NCI-H1105 treated with DMSO at 0.1 percent for 48 hours (cell line): ENCODE measurements at places on chromosomes 2 and 18.
A peak's percentile ranks its signal among the peaks of the same experiment; 100 is the strongest.

- DNase-seq, result no peak
These were observed 2.6 kb downstream of the KDM3A start for GRCh38 chr2:86443631-86444350.

DNA sequence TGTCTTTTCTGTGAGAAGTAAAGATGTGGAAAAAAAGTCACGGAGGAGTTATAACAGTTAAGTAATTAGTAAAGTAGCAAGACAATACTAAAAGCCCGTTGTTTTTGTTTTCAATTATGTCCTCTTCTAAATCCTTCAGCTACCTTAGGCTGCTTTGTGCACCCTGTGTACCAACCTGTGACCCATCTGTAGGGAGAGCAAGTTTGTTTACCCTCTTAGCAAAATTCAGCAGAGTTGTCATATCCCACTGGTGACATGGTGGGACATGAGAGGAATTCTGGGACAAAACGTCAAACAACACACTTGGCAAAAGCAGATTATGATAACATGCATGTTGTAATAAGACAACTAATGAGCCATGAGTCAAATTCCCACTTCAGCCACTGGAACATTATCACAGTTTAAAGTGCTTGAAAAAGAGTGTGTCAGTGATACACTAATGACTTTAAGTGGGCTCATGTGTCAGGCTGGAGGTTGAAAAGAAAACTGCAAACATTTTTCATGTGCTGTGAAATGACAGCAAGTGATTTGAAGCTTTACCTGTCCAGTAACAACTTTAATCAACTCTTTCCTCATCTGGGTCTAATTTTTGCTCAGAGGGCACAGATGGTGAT is 392.8 kb upstream of the ACVR2A start:
- DNase-seq, result no peak

DNA sequence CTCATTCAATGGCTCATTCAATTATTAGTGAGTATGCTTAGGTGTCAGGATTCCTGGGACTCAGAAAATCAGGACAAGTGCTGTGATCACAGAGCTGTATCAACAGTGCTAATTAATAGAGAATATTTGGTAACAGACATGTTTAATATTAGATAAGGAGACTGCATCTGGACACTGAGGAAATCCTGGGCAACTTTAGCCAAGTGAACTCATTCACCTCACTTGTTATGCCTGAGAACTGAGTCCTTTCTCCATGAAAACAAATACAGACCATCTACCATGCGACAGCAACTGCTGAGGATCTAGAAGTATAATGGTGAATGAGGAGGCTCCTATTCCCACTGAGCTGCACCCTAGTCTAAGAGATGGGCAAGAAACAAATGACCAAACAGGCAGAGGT is 23.1 kb upstream of the ATP8B1 start:
- DNase-seq, result no peak

DNA sequence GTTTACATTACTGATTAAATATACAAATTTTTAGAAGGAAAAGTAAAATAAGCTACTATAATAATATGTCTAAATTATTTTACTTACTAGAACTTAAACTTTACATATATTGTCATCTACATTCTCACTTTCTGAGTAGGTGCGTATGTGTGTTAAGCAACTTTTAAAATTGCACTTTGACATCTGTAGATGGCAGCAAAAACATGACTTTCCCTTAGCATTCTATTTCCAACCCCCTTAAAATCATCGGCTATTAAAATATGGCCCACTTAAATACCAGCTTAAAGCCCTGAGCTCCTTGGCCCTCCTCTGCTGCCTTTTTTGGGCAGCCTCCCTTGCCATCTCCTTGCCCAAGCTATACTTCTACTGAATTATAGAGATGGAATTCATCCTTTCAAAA is 78.0 kb downstream of the UPP2 start:
- peak; percentile 25 for DNase-seq

DNA sequence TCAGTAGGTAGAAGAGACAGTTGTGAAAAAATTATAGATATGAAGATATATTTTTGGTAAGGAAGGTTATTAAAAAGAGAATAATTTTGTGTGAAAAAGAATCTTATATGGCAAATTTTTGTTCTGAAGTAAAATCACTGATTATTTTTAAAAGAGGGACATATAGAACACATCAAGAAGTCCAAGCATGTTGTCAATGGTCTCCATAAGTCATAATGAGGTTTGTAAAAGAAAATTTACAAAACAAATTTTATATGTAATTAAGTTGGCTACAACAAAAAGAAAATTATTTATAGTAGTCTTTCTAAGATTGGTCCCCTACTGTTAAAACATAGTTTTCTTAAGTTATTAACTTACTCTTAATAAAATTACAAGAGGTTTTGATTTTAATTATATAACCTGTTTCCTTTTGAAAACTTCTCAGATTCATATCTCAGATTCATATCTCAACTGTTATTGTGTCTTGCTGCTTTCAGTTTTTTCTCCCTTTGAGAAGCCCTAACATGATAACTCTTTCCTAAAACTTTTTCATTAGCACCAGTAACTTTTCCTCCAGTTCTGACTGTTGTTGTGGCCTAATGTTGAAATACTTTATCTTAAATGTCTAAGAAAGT is 81.2 kb downstream of the SH3YL1 start:
- no peak for DNase-seq

DNA sequence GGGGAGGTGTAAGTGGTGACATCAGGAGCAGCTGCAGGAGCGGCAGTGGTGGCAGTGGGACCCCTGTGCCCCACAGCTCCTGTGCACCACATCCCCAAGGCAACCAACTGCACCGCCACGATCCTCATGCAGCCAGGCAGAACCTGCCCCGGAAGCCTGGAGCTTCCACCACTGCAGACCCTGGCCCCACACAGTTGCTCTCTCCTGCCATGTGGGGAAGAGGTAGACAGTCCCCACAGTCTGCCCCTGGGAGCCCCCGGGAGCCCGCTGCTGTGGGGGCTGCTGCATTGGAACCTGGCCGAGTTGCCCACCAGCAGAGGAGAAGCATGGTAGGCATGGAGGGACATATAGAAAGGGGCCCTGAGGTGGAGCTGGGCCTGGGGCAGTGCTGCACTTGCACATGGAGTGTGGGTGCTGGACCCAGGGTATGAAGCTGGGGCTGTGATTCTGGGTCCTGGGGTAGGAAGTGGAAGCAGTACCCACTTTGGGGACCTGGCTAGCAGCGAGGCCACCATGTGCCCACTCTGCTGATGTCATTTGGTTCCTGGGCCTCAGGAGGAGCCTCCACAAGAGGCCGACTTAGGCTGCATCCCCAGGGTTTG is 623.3 kb upstream of the LRRTM4 start:
- DNase-seq, result no peak

- DNase-seq, result no peak
These were observed 675.6 kb upstream of the CELF4 start for GRCh38 chr18:38241216-38241615.

- no peak for DNase-seq
These were observed 65.1 kb upstream of the COL3A1 start for GRCh38 chr2:188909036-188909435.

GRCh38 chr2:173874003-173874893 is 90.9 kb downstream of the SP3 start:
- DNase-seq, result no peak

GRCh38 chr18:48393170-48393569 is 16.0 kb downstream of the ZBTB7C start:
- no peak for DNase-seq

DNA sequence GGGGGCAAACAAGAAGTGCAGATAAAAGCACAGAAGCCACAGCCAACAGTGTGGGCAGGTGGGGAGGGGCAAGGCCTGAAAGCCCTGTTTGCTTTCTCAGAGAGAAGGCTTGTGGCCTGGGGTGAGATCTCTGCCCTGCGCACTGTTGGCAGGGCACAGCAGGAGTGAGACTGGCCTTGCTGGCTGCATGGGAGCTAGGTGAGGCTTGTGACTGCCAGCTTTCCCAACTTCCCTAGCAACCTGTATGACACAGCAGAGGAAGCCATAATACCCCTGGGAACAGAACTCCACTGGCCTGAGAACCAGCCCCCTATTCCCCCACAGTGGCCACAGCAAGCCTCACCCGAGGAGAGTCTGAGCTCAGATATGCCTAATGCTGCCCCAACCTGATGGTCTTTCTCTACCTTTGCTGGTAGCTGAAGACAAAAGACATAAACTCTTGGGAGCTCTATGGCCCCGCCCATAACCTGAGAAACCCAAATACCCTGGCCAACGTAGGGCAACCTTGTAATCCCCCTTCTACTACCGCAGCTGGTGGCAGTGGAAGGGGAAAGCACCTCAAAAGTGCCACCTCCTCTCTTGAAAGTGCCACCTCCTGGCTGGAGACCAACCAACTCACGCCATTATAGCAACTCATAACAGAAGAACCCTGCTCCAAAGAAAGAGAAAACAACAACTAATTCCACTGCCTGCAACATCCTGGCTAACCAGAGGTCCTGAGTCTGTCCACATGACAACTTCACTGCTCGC is 44.4 kb downstream of the LCT start:
- DNase-seq, result no peak

DNA sequence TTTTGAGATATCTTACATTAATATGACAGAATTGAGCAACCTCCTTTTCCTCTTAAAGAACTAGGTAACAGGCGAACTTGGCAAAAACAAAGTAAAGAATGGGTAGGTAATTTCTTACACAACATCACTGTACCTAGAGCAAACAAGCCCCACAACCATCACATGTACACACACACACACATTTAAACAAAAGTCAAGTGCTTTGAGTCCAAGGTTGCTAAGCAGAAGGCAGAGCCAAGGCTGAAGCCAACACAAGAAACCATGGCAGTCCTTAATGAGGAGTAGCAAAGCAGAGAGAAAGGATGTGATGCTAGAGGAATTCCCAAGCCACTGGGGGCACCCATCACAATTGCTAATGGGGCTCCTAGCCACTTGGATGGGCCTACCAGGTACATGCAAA is 164.1 kb downstream of the PAX3 start:
- no peak for DNase-seq

DNA sequence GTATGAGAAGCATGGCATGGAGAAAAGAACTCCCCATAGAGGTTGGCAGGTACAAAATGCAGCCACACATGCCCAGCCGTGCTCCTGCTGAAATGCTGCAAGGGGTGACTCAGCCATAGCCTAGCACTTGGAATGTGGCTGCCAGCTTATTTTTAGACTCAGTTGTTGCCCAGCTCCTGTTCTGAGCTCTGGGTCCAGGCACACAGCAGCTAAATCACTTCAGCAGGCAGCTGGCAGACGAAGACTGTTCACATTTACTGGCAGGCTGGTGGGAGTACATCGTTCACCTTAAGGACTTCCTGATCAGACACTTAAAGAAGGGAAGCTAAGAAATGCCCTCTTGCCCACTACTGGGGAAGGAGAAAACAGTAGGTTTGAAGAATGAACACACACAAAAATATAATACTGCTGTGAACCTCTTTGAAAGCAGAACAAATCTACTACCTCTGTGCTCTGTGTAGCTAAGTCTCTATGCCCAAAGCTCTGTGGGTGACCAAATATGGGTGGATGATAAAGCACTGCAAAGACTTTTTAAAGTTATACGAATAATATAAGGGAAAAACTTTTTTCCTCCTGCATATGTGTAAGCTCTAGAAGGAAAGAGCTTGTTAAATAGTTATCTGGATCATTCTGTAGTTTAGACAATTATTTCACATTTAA is 146.1 kb downstream of the LNPK start:
- DNase-seq, result no peak

- DNase-seq, result no peak
These were observed 71.7 kb upstream of the TWIST2 start for GRCh38 chr2:238776003-238776760.

DNA sequence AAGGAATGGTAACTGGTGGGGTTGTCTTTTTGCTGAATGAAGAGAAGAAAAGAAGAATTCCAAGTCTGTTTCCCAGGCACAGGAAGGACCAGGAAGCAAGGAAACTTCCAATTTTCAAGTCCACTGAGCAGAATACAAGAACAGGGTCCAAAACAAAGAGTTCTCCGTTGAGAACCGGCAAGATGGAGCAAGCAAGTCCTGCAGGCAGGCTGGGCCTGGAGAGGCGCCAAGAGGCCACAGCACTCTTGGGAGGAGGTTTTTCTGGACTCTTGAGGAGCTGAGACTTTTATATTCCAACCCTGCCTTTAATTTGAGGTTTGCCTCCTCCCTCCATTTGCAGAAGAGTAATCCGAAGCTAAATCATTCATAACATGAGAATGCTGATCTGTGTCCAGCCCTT is 224.5 kb downstream of the IKZF2 start:
- no peak for DNase-seq

GRCh38 chr18:12441475-12442034 is 33.8 kb downstream of the PRELID3A start:
- DNase-seq, result no peak

DNA sequence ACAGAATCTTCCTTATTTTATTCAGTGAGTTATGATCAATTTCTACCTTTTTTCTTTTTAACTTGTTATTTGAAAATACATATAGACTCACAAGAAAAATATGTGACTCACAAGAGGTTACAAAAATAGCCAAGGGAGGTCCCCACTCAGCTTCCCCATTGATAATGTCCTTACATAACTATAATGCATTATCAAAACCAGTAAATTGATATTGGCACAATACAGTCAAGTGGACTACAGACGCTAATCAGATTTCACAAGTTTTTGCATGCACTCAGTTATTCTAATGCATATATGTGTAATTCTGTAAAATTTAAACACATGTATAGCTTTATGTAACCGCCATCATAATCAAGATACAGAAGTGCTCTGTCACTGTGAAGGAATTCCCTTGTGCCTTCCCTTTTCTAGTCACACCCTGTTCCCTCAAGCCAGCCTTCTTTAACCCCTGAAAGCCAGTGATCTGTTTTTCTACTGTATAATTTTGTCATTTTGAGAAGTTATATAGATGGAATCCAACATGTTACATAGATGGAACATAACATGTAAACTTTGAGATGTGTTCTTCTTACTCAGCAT is 118.4 kb downstream of the ALMS1 start:
- DNase-seq, result no peak

- no peak for DNase-seq
These were observed 21.0 kb downstream of the PAX8 start for GRCh38 chr2:113257516-113258264.

DNA sequence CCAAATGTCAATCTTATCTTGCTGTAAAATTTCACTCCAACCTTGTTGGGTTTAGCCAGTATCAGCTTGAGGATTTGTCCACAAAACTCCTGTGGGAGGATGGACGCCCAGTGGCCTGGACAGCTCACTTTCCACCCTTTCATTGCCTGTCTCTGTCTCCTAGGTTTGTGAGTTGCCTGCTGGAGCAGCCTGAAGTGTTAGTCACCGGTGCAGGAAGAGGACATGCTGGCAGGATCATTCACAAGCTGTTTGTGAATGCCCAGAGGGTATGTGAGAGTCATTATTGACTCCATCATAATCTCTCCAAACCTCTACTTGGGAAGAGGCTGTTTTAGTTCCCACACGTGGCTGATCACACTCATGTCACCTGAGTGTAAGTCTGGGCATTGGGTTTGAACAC is 112.3 kb downstream of the RAB3GAP1 start:
- no peak for DNase-seq

GRCh38 chr18:12531749-12532148 is 124.0 kb downstream of the PRELID3A start:
- DNase-seq, result no peak

GRCh38 chr18:31825772-31826171 is 65.1 kb upstream of the SLC25A52 start:
- no peak for DNase-seq
